ENCODE measurements at places on chromosomes 12 and 14.
A peak's percentile ranks its signal among the peaks of the same experiment; 100 is the strongest.

GRCh38 chr12:15789220-15790171 lies at the start of gene EPS8:
TSS of gene EPS8 (minus strand) at chr12:15789388. CDS start at chr12:15682951, 106,437 bp downstream.
- DNase-seq = peak; percentile 99

DNA sequence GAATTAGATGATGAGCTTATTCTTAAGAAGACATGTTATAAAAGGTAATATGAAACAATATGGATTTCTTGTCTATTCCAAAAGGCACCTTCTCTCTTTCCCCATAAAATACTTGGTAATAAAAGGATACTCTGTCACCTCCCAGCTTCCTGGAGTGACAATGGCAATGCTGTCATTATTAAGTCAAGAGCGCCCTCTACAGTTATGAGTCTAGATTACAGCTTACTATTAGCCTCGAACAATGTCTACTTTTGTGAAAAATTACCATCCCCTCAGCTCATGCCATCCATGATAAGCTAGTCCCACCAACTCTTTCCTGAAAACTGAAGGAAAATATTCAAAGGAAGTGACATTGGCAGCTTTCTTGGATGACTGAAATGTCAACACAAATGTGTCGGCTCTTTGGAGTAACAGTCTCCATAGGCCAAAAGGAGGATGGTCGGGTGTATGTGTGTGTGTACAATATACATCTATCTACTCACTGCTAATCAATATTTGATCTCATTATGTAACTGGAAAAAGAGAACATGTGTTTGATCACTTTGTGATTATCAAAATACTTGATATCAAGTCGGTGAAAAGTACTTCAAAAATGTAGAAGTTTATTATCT lies 48.7 kb upstream of the CDKN3 start:
- DNase-seq = no peak

DNA sequence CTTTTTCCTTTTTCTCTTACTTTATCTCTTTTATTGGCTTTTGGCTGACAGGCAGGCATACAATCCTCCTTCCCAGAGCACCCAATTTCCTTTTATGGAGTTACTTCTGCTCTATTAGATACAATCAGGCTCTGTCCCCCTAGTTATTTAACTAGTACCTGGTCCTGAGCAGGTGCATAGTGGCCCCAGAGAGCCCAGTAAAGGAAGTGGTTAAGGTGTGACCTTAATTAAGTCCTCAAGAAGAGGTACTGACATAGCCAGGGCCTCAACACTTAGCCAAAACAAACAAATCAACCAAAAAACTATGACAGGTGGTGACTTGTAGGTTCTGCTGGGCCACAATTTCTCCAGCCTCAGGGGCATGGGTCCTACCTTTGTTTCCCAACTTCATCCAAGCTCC lies 82.9 kb downstream of the CCDC60 start:
- DNase-seq = no peak

- peak; percentile 44 for DNase-seq
Observed at GRCh38 chr14:34322940-34323418, 139.1 kb downstream of the SPTSSA start.

GRCh38 chr12:82682851-82683261 lies 3.9 kb upstream of the TMTC2 start:
- no peak for DNase-seq

All from progenitor cell of endocrine pancreas (in vitro differentiated cells).